Mammary epithelial cell (primary cell): ENCODE measurements at places on chromosomes 11 and 22.

DNA sequence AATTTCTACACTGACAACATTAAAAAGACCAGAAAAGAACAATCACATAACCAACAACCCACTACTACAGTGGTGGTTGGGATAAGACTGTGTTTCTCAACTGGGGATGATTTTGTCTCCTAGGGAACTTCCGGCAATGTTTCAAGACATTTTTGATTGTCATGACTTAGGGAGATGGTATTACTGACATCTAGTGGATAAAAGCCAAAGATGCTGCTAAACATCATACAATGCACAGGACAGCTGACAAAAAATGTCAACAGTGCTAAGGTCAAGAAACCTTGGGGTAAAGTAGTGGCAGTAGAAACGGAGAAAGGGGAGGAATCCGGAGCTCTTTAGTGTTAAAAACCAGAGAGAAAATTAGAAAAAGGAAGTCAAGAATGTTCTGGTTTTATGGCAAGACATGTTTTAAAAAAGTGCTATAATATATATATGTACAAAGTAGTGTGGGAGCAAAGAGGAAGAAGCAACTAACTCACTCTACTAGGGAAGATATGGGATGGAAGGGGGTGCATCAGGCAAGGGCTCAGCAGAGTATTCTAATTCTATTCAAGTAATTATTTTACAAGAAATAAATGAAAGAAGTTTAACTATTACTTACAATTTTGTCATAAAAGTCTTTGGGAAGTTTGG, 37.2 kb downstream of the CKAP5 start:
- peak; percentile 40 for DNase-seq

GRCh38 chr11:74141241-74141695, 29.5 kb downstream of the C2CD3 start:
- peak; percentile 82 for DNase-seq

DNA sequence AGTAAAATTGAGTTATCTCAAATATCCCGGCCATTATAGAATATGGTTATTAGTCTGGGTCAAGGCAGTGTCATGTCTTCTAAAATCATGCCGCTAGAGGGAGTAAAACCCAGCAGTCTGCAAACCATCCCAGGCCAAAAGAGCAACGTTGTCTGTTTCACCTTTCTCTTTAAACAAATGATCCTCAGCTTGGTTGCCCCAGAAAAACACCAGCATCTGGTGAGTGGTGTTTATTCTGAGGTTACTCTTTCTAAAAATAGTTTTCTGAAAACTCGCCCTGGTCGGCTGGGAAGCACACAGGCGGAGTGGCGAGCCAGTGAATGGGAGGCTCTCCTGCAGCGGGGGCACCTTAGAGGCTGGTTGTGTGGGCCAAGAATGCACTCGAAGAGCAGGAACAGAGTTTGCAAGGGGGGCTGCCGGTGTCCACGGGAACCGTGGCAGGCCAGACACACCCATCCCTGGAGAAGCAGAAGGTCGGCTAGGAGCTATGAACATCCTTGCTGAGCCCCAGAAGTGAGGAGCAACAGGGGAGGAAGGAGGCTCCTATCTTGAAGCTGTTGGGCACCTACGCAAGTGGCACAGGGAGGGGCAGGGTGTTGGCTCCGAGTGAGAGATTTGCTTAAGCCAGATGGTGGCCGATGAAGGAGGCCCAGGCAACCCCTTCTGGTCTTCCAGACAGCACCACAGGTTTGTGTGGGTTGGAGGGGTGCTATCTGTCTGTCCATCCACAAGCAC, 297.1 kb downstream of the ETS1 start:
- peak; percentile 45 for DNase-seq

DNA sequence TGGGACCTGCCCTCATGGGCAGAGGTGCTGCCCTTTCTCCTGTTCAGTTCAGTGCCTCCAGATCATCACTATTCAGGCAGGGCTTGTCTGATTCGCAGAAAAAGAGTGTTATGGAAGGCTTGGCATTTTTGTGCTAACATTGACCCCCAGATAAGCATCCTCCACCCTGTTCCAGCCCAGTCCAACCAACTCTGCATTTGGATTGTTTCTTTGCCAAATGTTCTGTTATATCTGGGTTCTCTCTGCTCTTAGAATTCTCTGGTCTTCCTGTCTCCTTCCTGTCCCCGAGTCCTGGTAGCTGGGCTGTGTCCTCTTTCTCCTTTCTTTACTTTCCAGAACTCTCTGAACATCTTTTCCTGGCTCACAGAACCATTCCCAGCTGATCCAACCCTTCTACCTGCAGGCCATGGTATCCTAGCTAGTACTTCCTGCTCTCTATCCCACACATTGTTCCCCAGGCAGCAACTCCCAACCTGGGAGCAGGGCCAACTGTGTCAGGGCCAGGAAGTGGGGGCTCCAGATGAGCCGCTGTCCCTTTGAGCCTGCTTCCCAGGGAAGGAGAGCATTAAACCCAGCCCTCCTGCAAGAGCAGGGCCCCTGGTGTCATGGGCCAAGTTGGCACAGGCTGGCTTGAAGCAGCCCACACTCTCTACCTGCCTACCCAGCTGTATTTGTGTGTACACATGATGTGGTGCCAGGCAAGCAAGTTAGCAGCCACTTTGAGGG, 280.7 kb upstream of the CADM1 start:
- no peak for DNase-seq

DNA sequence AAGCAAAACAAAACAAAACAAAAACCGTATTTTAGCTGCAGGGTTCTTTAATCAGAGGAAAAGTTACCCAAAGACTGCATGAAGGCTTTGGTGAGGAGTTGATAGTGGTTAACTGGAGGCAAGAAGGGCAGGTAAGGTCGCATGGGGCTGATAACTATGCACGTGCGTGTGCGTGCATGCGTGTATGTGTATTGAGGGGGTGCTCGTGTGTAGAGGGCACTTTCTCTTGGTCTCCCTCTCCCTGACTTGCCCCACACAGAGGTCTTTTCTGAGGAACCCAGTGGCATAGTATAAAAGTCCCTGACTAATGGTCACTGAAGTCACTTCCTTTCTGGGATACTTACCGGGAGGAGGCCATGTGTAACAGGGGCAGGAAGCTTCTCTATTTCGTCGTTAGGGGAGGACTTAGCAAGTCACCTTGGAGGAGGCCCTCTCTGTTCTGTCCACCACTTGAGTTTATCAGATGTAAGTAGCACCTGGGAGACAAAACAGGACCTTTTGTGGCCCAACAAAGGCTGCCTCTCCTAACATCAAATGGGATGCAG, 20.1 kb upstream of the FCHSD2 start:
- DNase-seq = no peak

DNA sequence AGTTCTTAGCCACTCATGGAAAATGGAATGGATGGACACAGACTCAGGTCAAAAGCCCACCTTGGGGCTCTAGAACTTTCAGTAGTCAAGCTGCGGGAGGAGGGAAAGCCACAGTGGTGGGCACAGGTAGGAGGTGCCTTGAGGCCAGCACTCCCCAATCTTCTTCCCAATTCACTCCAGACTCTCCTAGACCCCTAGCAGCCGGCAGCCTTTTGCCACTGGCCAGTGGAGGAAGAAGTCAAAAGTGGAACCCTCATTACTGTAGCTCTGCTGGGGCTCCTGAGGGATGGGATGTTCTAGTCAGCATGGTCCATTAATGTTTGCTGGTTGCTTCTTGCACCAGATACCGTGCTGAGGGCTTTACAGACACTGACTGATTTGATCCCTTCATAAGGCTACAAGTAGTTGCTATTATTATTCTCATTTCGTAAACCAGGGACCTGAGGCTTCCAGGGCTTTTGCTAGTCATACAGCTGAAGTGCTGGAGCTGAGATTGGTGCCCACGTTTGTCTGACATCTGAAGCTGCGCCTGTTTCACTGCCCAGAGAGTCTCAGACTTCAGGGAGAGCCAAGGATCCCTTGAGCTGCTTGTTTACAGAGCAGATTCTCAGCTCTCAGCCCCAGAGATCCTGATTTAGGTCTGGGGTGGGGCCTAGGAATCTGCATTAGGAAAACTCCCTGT, 1.1 kb downstream of the UCP3 start:
- DNase-seq = no peak

DNA sequence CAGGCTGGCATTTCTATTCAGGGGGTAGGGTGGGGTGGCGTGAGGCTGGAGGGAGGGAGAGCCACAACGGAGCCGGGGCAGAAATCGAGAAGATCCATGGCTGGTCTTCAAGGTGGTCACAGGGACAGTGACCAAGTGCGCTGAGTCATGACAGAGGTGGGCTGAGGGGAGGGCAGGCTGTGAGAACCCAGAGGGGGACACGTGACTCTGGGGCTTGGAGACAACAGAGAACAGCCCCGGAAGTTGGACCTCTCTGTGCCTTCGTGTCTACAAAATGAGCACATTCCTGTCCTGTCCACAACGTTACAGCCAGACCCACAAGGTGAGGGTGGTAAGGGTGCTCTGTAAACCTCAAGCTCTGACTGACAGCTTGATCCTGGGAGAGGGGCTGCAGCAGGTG, 35.1 kb upstream of the ARFGAP3 start:
- no peak for DNase-seq

- no peak for DNase-seq
Observed at GRCh38 chr22:39789788-39790187, 103.8 kb downstream of the ENTHD1 start.

DNA sequence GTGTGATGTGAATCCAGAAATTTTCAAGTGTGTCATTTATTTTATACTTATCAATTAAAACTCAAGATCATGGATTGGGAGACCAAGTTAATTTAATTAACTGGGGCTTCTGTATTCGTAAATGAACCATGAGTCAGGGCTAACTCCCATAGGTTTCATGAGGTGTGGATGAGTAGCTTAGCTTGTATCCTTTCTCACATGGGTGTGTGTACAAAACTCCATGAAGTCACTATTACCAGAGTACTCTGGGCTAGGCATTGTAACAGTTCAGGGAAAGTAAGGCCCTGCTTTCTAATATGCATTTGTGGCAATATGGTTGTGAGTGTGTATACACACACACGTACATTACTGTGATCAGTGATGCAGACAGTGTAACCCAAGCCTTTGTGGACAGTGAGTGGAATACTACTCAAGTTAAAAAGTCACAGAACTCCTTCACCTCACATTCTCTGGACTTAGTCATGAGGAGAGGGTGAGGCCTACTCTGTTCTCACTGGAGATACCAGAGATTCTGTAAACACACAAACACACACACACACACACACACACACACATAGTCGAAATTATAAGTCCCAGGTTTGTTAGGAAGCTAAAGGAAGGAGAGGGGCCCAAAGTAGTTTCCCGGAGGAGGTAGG, 3.5 kb downstream of the CNTF start:
- DNase-seq = peak; percentile 36

GRCh38 chr11:72468289-72468688, 34.0 kb upstream of the CLPB start:
- DNase-seq = no peak

DNA sequence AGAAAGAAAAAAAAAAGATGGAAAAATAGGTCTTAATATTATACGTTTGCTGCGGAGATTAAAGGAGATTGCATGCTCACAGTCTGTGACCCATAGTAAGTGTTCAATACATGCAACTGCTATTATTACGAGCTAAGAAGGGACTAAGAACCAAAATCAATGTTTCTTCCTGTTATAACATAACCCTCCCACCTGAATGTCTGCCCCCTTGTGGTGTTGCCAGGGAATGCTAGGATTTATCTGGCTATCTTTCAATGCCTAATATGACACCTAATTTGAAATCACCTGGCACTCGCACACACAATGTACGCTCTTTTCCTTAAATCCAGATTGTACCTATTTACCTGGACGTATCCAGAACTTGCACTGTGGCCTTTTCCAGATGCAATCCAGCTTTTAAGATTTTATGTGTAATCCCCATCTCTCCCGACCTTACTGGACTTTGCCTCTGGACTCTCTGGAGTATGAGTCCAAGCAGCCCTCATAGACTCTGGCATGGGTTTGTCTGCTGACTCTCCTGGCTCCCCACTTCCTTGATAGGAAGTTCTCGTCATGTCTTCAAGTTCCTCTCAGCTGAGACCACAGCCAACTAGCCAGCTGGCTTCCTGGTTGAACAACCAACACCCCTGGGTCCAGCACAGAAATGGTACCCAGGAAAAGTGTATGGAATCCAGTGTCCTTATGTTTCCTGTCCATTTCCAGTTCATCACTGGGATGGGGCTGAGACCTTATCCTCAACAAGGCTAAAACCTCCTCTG, 151.5 kb downstream of the CCDC34 start:
- DNase-seq = no peak

- peak; percentile 44 for DNase-seq
Observed at GRCh38 chr22:17121233-17122195, at the start of gene TMEM121B. TMEM121B (minus strand) TSS chr22:17121360; CDS start chr22:17121127, 233 bp downstream.

GRCh38 chr11:13091373-13091772, 82.3 kb downstream of the RASSF10 start:
- DNase-seq = peak; percentile 95

DNA sequence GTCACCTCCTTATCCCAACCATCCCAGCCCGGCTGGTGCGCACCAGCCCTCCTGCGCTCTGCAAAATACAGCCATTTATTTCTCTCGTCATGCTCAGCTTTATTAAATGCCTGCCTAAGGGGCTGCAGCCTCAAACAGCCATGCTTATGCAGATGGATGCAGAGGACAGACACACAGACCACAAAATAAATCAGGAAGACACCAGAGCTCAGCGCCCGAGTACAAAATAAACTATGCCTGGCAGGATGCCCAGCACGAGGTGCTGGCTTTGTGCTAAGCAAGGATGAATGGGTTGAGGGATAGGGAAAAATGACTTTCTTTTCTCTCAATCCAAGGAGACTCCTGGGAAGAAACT, 70.5 kb downstream of the RPUSD4 start:
- DNase-seq = no peak

DNA sequence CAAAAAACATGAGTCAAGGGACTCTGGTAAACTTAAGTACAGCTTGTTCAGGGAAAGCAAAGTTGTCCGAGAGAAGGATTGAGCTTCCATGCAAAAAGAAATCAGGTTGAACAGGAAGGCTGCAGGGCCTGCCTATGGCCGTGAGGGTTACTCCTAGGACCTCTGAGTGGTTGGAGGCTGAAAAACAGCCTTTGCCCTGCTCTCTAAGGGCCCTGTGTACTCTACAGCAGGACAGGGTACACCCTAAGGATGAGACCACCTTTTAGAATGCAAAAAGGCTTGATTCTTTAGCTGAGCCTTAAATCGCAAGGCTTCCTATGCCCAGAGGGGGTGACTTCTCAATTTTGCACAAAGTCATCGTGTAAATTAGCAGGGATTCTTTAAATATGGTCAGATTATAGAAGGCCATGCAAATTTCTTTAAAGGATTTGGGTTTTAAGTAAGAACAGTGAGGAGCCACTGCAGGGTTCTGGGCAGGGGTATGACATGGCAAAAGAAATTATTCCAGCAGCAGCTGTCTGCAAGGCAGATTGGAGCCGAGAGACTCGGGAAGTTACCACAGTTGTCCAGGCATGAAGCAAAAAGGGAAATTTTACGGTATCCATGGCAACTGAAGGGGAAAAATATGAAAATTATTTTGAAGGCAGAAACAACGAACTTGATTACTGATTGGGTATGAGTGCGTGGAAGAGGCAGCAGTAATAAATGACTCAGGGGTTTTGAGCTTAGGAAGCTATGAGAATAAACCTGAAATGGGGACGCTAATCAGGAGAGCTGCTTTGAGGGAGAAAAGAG, 91.8 kb downstream of the FAM76B start:
- DNase-seq = no peak
